T-cell (primary cell): ENCODE measurements at places on chromosomes 7 and 10.

DNA sequence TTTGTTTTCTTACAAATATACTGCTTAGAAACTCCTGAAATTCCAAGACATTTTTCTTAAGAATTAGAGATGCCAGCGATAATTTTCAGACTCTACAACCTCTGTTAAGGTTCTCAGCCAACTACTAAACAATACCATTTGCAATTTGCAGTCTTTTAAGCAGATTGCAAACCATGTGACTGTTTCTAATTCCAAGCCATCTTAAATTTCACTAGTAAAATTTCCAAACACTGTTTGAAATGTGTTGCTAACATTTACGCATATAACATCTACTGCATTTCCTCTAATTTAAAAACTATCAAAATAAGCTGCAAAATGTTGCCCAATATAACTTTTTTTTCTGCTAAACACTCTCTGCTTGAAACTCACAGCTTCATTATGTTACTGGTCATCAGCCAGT is 56.0 kb upstream of the MACROH2A2 start:
- no peaks in the 10 kb centered on the region for H3K36me3 ChIP-seq
- no peak for DNase-seq
- peaks cover 6% of the 10 kb centered on the region for H3K27me3 ChIP-seq
- no peak overlapping the region for H3K27ac ChIP-seq

- H3K27me3 ChIP-seq = peaks cover 3% of the 10 kb centered on the region
- H3K27ac ChIP-seq = no peak overlapping the region
- no peaks in the 10 kb centered on the region for H3K36me3 ChIP-seq
- no peak overlapping the region for H3K4me3 ChIP-seq
- no peak for DNase-seq
Measured at GRCh38 chr10:4477664-4478063, 348.3 kb upstream of the AKR1E2 start.

- H3K27me3 ChIP-seq = peaks cover 74% of the 10 kb centered on the region
- H3K27ac ChIP-seq = no peak overlapping the region
- H3K4me3 ChIP-seq = no peak overlapping the region
- no peaks in the 10 kb centered on the region for H3K36me3 ChIP-seq
Measured at GRCh38 chr7:1291357-1291689, 58.7 kb downstream of the UNCX start.

GRCh38 chr7:1856161-1856887 is 186.2 kb downstream of the ELFN1 start:
- no peaks in the 10 kb centered on the region for H3K27me3 ChIP-seq
- H3K4me3 ChIP-seq = no peak overlapping the region
- H3K4me1 ChIP-seq = peaks cover 38% of the 10 kb centered on the region
- peaks cover 1% of the 10 kb centered on the region for H3K36me3 ChIP-seq

- no peaks in the 10 kb centered on the region for H3K4me1 ChIP-seq
- H3K27me3 ChIP-seq = no peaks in the 10 kb centered on the region
- no peak overlapping the region for H3K4me3 ChIP-seq
- H3K36me3 ChIP-seq = peaks cover 43% of the 10 kb centered on the region
- H3K27ac ChIP-seq = no peak overlapping the region
Measured at GRCh38 chr7:16688249-16688648, 42.3 kb downstream of the BZW2 start.

DNA sequence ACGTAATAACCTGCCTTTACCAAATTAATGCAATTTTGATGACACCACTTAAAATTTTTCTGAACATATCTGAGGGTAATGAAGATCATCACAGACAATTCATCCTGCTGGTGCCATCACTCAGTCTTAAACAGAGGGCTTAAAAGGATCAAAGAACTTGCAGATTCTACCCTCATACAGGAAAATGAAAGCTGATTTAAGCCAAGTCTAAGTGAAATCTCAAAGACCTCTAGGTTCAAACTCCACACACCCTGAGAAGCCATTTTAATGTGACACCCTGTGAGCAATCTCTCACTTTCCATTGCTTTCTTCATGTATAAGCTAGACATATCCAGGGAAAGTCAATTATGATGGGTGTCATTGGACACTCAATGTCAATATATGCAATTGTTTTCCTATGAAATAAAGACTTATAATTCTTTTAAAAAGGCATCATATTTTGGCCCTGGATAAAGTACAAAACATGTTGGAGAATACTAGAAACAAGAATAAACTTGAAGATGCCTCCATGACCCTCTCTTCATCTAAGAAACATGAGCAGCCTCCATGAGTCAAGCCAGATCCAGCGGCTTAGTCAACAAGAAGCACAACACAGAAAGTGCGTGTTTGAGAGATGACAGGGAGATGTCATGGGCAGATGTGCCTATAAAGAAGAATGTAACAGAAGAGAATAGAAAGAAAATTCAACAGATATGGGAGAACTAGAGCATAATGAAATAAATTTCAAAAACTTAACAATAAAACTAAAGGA is 291.9 kb downstream of the PARD3 start:
- no peak for DNase-seq
- no peaks in the 10 kb centered on the region for H3K27me3 ChIP-seq
- H3K4me1 ChIP-seq = no peaks in the 10 kb centered on the region

DNA sequence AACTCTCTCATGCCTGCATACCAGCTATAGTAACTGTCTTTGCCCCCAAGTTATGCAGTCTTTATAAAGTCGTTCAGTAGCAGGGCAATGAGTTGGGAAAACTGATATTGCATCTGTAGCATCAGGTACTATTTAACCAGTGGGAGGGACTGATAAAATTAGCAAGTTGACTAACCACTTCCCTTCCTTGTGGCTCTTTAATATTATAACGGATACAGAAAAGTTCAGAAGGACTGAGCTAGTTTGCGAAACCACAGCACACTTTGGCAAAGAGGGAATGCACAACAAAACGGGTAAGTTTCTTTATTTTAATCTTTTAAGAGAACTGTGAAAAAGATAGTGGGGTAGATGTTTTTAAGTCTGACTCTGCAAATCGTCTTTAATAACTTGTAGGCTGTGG is 205.3 kb upstream of the HDAC9 start:
- peak overlapping the region; percentile 6 for H3K4me3 ChIP-seq
- no peaks in the 10 kb centered on the region for H3K36me3 ChIP-seq
- DNase-seq = no peak
- H3K27ac ChIP-seq = no peak overlapping the region
- no peaks in the 10 kb centered on the region for H3K27me3 ChIP-seq

DNA sequence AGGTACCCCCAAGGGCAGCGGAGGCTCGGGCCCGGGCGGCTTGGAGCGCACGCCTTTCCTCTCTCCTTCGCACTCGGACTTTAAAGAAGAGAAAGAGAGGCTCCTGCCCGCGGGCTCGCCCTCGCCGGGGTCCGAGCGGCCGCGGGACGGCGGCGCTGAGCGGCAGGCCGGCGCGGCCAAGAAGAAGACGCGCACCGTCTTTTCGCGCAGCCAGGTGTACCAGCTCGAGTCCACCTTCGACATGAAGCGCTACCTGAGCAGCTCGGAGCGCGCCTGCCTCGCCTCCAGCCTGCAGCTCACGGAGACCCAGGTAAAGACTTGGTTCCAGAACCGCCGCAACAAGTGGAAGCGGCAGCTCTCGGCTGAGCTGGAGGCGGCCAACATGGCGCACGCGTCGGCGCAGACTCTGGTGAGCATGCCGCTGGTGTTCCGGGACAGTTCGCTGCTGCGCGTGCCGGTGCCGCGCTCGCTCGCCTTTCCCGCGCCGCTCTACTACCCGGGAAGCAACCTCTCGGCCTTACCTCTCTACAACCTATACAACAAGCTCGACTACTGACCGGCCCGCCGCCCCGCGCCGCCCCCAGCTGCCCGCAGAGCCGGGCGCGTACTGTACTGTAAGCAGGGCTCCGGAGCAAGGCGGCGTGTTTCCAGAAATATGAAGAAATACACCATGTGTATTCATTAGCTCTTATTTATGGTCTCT is 1.8 kb downstream of the HMX2 start:
- no peak overlapping the region for H3K27ac ChIP-seq
- H3K4me3 ChIP-seq = peak overlapping the region; percentile 35
- no peaks in the 10 kb centered on the region for H3K36me3 ChIP-seq
- peak; percentile 36 for DNase-seq
- peaks cover 76% of the 10 kb centered on the region for H3K4me1 ChIP-seq
- H3K27me3 ChIP-seq = peaks cover 10% of the 10 kb centered on the region

DNA sequence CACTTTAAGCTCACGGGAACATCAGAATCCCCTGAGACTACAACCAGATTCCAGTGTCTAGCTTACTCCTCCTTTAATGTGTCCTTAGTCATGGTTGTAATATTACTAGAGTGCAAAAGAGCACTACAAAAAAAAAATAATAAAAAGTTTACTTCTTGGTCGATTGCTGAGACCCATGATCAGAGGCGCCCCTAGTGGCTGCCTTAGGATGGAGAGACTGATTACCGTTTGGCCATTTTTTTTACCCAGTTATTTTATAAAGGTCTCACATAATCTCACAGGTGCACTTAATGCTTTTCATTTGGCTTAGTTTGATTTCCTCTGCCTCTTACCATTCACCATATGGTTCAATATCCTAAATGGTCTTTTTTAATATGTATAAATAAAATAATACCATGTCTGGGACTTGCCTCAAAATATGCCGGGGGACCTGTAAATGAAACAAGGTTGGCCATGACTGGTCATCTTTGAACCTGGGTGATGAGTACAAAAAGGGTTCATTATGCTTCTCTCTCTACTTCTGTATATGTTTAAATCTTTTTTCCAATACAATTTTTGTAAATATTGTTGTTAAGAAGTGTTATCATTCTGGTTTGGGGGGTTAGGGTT is 331.5 kb upstream of the NFE2L3 start:
- H3K27ac ChIP-seq = no peak overlapping the region
- DNase-seq = no peak
- no peaks in the 10 kb centered on the region for H3K36me3 ChIP-seq
- H3K4me3 ChIP-seq = no peak overlapping the region

- H3K36me3 ChIP-seq = peaks cover 18% of the 10 kb centered on the region
- no peaks in the 10 kb centered on the region for H3K27me3 ChIP-seq
- H3K4me1 ChIP-seq = peaks cover 14% of the 10 kb centered on the region
- H3K27ac ChIP-seq = peak overlapping the region; percentile 84
Measured at GRCh38 chr10:70604106-70604505, 1.6 kb upstream of the PRF1 start.

DNA sequence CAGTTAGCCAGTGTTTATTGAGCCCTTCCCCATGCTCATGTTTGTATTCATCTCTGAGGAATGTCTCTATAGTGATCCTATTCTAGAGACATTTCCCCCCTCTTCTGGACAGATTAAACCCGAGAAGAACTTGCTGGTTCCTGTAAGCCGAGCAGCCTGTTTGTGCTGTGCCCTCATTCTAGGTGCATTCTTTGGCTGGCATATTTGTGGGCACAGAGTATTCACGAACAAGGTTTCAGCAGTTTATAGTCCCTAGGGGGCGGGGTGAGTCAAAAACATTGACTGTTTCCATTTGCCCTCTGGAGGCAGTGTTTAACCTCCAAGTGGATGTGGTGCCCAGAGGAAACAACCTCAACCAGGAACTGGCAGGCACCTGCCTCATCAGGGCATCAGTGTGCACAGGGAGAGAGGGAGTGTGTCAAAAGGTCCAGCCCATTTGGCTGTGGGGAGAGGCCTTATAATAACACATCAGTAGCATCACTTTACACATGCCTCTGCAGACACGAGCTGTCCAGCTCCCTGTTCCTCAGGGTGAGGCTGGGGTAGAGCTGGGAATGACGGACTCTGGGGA is 273.3 kb upstream of the LRGUK start:
- H3K4me1 ChIP-seq = no peaks in the 10 kb centered on the region
- no peaks in the 10 kb centered on the region for H3K36me3 ChIP-seq
- H3K4me3 ChIP-seq = no peak overlapping the region
- no peaks in the 10 kb centered on the region for H3K27me3 ChIP-seq

- no peaks in the 10 kb centered on the region for H3K36me3 ChIP-seq
- H3K4me1 ChIP-seq = no peaks in the 10 kb centered on the region
- no peak overlapping the region for H3K4me3 ChIP-seq
- H3K27me3 ChIP-seq = peaks cover 17% of the 10 kb centered on the region
- DNase-seq = no peak
Measured at GRCh38 chr10:123929791-123930190, 38.2 kb upstream of the CPXM2 start.

DNA sequence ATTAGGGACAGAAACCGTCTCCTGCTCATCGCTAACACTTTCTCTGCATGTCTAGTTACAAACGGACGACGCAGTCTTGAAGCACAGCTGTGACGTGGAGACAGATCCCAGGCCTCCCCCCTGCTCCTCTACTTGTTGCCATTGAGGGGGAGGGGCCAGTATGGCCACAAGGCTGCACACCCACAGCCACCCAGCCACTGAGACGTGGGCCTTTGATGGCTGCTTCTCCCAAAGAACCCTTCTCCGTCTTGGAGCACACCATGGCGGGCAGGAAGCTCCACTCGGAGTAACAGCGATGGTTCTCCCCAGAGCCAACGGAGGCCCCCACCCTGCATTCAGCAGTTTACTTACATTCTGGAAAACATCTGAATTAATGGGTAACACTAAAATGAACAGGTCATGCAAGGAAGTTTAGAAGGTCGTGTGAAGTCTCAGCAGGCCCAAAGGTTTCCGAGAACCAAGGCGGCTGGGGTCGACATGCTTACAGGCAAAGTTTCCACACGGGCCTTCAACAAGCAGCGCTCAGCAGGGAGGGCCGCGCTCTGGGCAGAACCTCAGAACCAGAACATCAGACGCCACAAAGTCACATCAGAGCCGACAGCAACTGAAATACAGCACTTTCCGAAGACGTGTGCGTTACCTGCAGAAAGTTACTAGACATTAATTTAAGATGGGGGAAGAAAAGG is 169.6 kb downstream of the DIP2C start:
- H3K27me3 ChIP-seq = peaks cover 2% of the 10 kb centered on the region
- no peak overlapping the region for H3K4me3 ChIP-seq
- no peaks in the 10 kb centered on the region for H3K36me3 ChIP-seq
- H3K4me1 ChIP-seq = no peaks in the 10 kb centered on the region
- H3K27ac ChIP-seq = no peak overlapping the region

DNA sequence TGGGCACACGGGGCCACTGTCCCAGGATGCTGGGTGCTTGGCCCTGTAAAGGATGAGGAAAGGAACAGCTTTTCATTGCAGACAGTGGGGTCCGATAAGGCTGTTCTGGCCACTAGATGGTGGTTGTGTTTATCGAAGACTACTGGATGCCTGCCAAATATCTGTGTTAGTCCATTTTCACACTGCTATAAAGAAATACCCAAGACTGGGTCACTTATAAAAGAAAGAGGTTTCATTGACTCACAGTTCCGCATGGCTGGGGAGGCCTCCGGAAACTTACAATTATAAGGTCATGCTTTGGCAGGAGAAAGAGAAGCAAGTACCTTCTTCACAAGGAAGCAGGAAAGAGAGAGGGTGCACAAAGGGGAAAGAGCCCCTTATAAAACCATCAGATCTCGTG is 32.2 kb upstream of the GARS1 start:
- H3K27me3 ChIP-seq = no peaks in the 10 kb centered on the region
- DNase-seq = no peak
- no peaks in the 10 kb centered on the region for H3K4me1 ChIP-seq
- no peak overlapping the region for H3K27ac ChIP-seq

- no peak overlapping the region for H3K27ac ChIP-seq
- no peaks in the 10 kb centered on the region for H3K27me3 ChIP-seq
- no peaks in the 10 kb centered on the region for H3K4me1 ChIP-seq
- no peaks in the 10 kb centered on the region for H3K36me3 ChIP-seq
- no peak overlapping the region for H3K4me3 ChIP-seq
Measured at GRCh38 chr10:20615395-20615794, 281.7 kb downstream of the NEBL start.

- no peak overlapping the region for H3K4me3 ChIP-seq
- no peak overlapping the region for H3K27ac ChIP-seq
- H3K4me1 ChIP-seq = no peaks in the 10 kb centered on the region
Measured at GRCh38 chr10:80938903-80939302, 401.2 kb downstream of the SH2D4B start.

GRCh38 chr10:8133146-8133545 is 78.7 kb downstream of the GATA3 start:
- H3K4me1 ChIP-seq = peaks cover 13% of the 10 kb centered on the region
- no peaks in the 10 kb centered on the region for H3K36me3 ChIP-seq
- DNase-seq = no peak
- H3K27me3 ChIP-seq = no peaks in the 10 kb centered on the region
- no peak overlapping the region for H3K27ac ChIP-seq
